CD4-positive, alpha-beta T cell treated with Interleukin-17A for 1 hour (primary cell): ENCODE measurements at places on chromosomes 3 and 15.

DNA sequence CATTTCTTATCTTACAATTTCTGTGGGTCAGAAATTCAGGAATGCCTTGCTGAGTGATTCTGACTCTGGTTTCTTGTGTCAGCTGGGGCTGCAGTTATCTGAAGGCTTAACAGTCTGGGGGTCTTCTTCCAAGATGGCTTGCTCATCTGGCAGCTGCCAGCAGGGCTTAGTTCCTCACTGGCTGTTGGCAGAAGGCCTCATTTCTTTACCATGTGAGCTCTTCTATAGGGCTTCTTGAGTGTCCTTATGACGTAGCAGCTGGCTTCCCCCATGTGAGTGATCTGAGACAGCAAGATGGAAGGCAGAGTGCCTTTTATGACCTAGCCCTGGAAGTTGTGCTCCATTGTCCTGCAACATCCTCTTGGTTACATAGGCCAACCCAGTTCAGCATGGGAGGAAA lies 82.0 kb upstream of the PDZRN3 start:
- no peak for DNase-seq

DNA sequence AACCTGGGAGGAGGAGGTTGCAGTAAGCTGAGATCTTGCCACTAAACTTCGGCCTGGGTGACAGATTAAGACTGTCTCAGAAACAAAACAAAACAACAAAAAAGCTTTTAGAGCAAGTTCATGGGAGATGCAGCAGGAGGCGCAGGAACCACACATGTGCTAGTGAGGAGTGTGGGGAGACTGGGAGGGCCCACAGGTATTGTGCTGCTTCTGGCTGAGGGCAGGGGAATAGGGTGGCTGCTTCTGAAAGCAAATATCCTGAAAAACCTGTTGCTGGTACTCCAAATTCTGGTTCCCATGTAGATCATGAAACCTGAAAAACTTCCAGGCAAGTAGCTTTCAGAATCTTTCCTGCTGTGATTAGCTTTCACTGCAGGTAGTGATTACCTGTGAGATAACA lies 22.1 kb downstream of the TYRO3 start:
- peak; percentile 8 for DNase-seq

GRCh38 chr3:62882676-62883200 lies 7.5 kb upstream of the CADPS start:
- no peak for DNase-seq

DNA sequence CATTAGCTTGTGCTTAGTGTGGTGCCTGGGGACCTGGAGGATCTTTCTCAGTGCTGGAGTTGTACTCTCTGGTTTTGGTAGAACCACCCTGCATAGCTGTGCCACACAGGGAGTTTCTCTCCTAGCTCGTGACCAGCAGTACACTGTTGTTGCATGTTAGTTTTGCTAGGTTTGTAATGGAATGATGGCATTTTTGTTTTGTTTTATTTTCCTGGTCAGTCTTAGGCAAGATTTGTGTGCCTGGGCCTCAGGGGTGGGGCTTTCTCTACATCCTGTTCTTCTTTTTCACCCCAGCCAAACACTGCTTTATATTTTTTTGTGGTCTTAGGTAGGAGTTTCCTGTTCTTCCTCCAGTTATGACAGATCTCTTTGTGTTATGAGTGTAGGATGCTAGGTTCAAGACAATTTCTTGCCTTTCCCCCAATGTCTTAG lies 534.5 kb upstream of the KCNMB2 start:
- DNase-seq: peak; percentile 35

- DNase-seq: no peak
Measured at GRCh38 chr3:107562969-107563529, 40.3 kb downstream of the BBX start.

DNA sequence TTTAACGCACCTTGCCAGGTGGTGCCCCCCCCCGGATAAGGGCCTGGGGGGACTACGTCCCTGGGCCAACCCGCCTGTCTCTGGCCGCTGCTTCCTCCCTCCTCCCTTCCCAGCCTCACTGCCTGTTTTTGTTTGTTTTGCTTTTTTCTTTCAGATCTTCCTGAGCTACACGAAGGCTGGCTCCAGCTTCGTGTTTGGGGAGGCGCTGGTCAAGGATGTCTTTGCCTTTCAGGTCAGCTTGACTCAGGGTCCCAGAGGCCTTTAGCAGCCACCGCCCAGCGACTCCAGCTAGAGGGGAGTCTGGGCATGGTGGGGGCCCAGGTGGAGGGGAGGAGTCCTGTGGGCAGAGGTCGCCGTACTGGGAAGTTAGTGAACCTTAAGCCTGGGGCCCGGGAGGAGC lies 24.1 kb downstream of the SLC28A1 start:
- DNase-seq: no peak

DNA sequence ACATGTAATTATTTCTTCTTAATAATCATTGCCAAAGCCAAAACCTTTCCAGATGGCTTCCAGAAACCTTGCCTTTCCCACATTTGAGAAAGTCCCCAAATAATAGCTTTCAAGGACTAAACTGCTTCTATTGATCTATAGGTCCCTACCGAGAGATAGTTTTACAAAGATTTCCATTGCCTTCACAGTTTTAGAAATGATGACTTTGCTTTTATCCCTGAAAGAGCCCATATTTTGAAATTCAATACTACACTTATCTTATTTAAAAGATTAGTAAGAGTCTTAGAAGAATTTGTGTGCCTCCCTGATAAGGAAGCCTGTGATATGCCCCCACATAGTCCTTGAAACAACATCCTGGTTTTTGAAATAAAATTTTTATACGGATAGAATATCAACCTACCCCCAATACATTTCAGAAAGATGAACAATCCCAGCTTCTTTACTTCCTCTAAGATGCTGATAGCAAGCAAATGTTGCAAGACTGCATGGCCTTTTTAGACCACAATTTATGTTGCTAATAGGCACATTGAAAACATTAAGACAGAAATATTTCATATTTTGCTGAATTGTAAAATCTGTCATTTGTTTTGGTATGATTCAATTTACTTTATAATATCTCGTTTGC lies 146.3 kb downstream of the TMCO5A start:
- DNase-seq: no peak

GRCh38 chr15:77282333-77282732 lies 137.6 kb downstream of the PEAK1 start:
- DNase-seq: no peak

GRCh38 chr15:91880373-91880772 lies 26.9 kb downstream of the SLCO3A1 start:
- DNase-seq: no peak
